Muscle of leg (tissue), 16 donors: ENCODE measurements at places on chromosomes 2 and 18.

GRCh38 chr2:207071820-207072219 is 93.9 kb downstream of the KLF7 start:
- no peak overlapping the region for H3K27ac ChIP-seq
- no peaks in the 10 kb centered on the region for H3K36me3 ChIP-seq
- no peak for DNase-seq
- no peaks in the 10 kb centered on the region for H3K27me3 ChIP-seq
- H3K4me3 ChIP-seq, result no peak overlapping the region
- H3K4me1 ChIP-seq, result peaks cover 12% of the 10 kb centered on the region

DNA sequence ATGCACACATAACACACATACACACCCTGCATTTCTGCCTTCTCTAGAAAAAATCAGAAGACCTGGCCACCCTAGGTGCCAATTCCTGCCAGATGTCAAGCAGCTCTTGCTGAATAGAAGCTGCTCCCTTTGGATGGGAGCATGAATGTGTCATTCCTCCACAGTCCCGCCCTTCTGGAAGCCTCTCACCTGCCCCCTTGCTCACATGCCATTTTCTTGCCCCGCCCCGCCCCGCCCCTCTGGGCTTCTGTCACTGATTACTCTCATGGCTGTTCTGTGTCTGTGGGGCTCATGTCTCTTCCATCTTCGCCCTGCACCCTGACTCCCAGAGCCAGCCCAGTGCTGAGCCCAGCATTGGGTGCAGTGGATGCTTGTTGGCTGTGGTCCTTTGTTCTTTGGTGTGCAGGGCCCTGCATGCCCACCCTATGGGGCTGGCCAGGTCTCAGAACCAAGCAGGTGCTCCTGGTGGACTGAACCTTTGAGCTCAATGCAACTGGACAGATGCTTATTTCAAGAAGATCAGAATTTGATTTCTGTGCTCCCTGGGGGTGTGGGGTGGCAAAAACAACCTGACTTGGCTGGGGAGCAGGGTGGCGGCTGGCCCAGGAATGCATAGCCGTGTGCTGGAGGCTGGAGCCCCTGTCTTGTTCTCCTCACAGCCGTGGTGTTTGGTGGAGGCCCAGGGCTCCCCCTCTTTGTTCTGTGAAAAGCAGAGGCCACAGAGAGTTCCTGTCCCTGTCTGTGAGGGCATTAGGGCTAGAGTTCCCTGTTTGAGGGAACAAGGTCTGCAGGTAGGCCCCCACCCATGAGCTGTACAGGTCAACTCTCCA is 140.6 kb upstream of the GLI2 start:
- H3K27me3 ChIP-seq, result peaks cover 12% of the 10 kb centered on the region
- no peak overlapping the region for H3K4me3 ChIP-seq
- no peak overlapping the region for H3K27ac ChIP-seq

GRCh38 chr2:15953147-15953630 is 12.8 kb downstream of the MYCN start:
- no peak overlapping the region for H3K4me3 ChIP-seq
- H3K27ac ChIP-seq, result no peak overlapping the region
- H3K36me3 ChIP-seq, result no peaks in the 10 kb centered on the region
- no peaks in the 10 kb centered on the region for H3K4me1 ChIP-seq
- no peak for DNase-seq

- H3K27ac ChIP-seq, result no peak overlapping the region
- DNase-seq, result no peak
- peaks cover 6% of the 10 kb centered on the region for H3K4me1 ChIP-seq
- H3K27me3 ChIP-seq, result peaks cover 4% of the 10 kb centered on the region
- no peaks in the 10 kb centered on the region for H3K36me3 ChIP-seq
Measured at GRCh38 chr2:11856095-11856494, 109.7 kb downstream of the LPIN1 start.
